ENCODE measurements at places on chromosomes 5 and 9.
A peak's percentile ranks its signal among the peaks of the same experiment; 100 is the strongest.

DNA sequence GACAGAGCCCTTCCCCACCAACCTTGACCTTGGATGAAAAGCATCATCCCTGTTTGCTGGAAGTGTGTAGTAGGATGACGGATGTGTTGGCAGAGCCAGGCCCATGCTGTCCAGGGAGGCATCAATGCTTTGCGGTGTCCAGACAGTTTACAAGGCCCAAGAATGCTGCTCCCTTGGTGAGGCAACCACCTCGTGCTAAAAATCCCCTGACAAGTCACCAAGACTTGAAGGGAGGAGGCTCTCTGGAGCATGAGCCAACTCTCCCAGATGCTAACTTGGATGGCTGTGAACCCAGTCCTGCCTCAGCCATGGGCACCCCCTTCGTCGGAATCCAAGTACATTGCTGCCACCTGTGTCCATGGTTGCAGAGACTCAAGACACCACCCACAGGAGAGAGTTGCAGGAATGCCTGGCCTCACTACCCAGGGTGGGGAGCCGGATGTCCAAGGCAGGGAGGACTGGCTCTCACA, 9.5 kb upstream of the NKD2 start:
- DNase-seq, result no peak

DNA sequence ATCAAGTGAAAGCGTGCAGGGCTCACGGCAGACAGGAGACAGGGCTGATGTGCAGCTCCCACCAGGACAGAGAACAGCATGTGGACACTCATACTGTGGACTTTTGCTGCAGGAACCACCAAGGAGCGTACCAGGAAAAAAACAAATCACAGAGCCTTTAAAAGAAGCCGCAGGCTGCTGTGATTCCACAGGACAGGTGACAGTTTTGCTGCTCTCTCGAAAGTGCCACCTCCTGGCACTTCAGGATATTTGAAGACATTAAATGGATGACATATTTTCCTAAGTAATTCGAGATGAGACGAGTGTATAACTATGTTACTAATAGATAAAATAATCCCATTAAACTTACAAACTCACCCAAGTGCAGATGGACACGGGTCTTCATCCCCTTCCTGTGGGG, 29.3 kb downstream of the ZDHHC11 start:
- DNase-seq, result no peak

DNA sequence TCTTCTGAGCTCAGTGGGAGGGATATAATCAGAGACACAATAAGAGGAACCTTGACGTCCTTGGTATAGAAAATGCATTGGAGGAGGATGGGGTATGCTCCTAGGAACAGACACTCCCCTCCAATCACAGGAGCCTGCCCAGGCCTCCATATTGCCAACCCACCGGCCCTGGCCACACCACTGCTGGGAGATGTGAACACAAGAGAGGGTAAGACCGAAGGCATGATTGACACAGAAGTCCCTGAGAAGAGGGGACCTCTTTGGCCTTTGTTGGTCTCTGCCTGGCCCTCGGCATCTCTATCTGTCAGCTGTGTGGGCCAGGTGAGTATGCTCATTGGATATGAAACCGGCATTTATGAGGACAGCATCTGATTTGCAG, 62.0 kb downstream of the CRB2 start:
- no peak for DNase-seq

GRCh38 chr5:25619273-25619672, 974.5 kb upstream of the CDH10 start:
- DNase-seq, result no peak

DNA sequence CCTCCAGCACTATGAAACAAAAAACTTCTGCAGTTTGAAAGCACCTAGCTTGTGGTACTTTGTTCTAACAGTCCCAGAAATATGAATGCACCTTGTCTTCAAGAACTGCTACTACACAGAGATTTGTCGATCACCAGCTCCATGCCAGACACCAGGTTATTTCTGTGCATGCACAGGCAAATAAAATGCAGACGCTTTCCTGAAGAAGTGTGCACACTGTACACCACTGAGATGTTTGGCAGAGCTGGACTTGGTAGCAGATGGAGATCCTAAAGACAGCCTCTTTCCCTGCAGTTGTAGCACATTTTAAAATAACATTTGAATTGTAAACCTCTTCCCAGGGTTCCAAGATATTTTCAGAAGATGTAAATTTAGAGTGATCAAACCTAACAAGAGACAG, 730.0 kb downstream of the MTRR start:
- no peak for DNase-seq

- peak; percentile 22 for DNase-seq
Measured at GRCh38 chr9:107890921-107891465, 401.4 kb upstream of the KLF4 start.

GRCh38 chr5:8869932-8870331, 675.9 kb downstream of the SEMA5A start:
- no peak for DNase-seq

DNA sequence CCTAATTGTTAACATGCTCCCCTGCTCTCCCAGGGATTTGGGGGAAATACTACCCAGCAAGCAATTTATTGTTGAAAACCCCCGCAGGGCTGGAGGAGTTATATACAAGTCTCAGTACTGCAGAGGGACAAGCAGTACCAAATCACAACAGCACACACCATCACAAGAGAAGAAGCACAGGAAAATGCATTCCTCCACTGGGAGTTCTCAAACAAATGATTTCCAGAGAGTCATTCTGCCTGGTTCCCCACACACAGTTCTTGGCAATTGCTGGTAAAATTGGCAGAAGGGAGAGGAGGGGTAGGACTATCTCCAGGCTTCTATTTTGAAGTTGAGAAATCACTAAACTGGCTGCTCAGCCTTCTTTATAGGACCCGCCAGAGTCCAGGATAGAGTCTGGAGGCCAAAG, 16.8 kb downstream of the SIL1 start:
- peak; percentile 53 for DNase-seq

DNA sequence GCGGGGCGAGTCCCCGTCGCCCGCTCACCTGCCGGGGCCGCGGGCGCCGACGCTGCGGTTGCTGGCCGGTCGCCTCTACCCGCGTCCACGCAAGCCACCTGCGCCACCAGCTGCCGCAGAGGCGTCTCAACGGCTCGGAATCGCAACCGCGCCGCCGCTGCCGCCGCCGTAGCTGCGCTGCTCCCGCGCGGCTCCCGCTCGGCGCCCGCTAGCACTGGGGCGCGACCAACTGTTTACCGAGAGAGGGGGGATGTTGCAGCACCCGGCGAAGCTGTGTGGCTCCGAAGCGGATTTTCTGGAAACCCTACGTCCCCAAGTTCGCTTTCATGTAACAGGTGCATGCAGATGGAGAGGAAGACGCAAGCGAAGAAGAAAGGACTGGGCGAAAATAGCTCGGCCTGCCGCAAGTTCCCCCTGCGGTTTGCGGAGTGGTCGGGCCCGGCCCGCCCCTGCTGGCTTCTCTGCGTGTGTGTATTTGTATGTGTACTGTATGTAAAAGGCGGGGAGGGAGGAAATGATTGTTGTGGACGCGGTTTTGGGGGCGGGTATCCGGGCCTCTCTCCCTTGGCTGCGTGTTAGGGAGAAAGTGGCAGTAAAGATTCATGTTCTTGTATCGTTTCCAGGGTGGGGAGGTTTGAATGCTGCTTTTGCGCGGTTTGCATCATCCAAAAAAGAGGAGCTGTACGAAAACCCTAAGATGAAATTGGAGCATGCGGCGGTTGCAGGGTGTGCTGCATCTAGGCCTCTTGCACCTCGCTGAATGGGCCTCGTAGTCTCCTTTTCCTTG, at the start of gene PSIP1:
Gene PSIP1 (minus strand): TSS at position 182 of the 787 bp plus-strand sequence. CDS start 782 bp downstream, outside the sequence.
- DNase-seq, result peak; percentile 69

- DNase-seq, result no peak
Measured at GRCh38 chr5:98461485-98461884, 312.0 kb upstream of the RGMB start.

DNA sequence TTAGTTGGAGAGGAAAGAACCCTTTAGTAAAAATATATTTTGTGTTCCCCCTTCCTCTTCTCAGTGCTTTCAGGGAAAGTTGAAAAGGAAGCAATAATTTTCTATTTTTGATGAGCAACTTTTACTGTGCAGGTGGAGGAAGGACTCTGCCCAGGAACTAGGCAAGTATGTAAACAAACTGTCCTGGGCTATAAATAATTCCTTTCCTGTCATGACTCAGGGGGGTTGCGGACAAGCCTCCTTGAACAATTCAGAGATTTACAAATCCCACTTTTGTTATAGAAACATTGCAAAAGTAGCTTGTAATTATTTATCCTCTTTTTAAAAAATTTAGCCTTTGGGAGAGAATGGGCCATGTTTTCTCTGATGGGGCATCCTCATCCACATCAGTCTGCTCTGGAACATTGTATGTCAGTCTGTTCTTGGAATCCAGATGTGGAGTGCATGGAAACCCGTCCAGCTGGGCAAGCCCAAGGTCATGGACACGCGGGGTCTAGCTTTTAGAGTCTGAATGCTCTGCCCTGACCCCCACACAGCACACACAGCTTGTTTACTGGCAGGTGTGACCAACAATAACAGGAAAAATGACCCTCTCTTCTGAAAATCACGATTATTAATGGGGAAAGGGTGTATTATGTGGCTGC, 127.6 kb downstream of the GADD45G start:
- no peak for DNase-seq

DNA sequence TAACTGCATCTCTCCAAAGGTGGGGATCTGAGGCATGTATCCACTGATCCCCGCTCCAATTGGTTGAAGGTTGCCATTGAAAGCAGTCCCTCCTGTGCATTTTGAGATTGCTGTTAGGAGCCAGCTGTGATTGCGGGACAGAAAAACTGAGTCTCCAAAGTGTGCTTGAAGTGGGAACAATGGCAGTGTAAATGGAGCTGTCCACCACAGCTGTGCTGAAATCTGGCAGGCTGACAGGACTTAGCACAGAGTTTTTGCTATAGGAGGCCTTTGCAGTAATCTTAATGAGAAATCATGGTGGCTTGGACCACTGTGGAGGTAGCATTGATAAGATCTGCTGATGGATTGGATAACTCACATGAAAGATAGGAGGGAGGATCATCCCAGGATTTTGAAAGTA, 3.3 kb downstream of the RNF20 start:
- DNase-seq, result peak; percentile 10

- no peak for DNase-seq
Measured at GRCh38 chr9:134258332-134258731, 67.9 kb upstream of the RXRA start.

- no peak for DNase-seq
Measured at GRCh38 chr5:139982975-139983240, 60.2 kb downstream of the NRG2 start.

DNA sequence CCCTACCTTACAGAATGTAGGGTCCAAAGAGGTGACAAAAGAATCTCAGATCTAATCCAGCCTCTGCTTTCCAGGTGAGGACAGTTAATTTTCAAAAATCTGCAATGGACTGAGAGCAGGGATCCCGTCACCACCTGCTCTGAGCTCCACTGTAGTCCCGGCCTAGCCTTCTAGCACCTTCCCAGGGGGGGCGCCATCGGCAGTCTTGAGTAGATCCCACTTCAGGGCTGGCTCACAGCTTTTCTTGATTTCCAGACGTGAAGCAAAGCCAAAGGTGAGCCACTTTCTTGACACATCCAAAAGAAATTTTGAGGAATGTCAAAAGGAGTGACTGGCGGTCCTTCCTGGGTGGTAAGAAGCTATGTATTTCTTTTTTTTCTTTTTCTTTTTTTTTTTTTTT, 114.1 kb downstream of the SYK start:
- DNase-seq, result no peak

- DNase-seq, result no peak
Measured at GRCh38 chr9:88923092-88923491, 68.2 kb upstream of the S1PR3 start.

DNA sequence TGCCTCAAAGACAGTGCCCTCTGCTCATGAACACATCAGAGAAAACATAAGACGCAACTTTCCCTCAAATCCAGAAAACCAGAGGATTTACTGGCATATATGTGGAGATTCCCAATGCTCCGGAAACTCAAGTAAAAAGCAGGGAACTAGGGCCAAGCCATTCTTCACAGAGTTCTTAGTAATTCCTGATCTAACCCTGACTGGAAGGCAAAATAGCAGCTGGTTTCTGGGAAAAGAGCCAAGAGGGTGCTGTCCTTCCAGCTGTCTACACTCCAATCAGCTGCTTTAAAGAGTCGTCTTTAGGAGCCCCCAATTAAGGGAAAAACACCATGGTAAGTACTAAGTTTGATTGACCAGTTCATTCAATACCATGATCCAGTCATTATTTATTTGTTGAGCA, 49.6 kb downstream of the GNA14 start:
- DNase-seq, result peak; percentile 65

DNA sequence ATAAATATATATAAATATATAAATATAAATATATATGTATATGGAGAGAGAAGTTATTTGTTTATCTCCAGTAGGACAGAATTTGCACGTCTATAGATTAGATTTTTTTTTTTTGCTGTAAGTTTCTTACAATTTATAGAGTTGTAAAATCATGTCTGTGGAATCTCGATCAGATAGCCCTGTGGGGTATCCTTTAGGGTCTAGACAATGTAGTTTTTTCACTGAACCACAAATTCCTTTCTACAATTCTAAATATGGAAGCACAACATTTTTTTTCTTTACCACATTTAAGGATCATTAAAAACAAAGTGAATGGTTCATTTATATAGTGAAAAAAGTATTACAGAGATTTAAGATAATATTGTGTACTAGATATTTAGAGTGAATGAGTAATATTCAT, 384.2 kb upstream of the ZNF608 start:
- no peak for DNase-seq

GRCh38 chr9:127884427-127884911, 7.0 kb upstream of the AK1 start:
- no peak for DNase-seq

GRCh38 chr9:23232831-23233230, 593.2 kb downstream of the ELAVL2 start:
- no peak for DNase-seq

DNA sequence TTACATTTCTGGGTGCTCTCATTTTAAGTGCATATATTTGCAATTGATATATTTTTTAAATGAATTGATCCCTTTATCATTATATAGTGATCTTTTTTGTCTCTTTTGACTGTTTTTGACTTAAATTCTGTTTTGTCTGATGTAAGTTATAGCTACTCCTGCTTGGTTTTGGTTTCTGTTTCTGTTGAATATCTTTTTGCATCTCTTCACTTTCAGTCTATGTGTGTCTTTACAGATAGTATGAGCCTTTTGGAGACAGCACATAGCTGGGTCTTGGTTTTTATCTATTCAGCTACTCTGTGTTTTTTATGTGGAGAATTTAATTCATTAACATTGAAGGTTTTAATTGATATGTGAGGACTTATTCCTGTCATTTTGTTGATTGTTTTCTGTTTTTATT, 311.3 kb downstream of the SPATA31D1 start:
- no peak for DNase-seq

Data from astrocyte (in vitro differentiated cells and primary cell).